ENCODE measurements at places on chromosomes 4 and X.

- peak; percentile 7 for DNase-seq
These were observed 119.1 kb upstream of the OTUD4 start for GRCh38 chr4:145299380-145300076.

DNA sequence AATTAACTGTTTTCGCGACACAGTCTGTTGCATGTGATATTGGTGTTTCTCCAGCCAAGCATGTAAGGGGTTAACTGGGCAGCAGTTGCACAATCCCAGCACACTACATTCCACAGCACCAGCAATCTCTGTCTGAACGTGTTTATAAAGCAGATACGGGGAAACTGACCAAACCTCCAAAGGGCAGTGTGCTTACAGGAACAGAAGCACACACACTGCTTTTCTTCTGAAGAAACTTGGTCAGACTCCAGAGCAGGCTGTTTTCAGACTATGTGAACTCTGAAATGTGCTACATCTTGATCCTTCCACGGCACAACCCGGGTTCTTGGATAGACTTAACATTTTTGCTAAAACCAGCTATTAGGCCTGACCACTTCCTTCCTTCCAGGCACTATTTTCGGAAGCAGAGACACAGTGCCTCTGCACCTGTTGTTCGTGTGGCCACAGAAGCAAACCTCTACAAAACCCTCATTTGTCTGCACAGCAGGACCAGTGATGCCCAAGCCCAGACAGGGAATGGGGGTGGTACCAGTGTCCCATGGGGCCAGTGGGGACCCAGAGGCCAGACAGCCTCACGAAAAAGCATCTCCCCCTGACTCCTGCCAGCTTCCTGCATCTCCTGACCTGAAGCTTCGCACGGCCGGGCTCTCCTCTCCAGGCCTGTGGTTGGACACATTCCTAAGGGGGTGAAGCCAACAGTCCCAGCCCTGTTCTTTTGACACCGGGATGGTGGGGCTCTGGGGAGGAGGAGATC lies 90.1 kb downstream of the IRF2 start:
- DNase-seq: no peak

DNA sequence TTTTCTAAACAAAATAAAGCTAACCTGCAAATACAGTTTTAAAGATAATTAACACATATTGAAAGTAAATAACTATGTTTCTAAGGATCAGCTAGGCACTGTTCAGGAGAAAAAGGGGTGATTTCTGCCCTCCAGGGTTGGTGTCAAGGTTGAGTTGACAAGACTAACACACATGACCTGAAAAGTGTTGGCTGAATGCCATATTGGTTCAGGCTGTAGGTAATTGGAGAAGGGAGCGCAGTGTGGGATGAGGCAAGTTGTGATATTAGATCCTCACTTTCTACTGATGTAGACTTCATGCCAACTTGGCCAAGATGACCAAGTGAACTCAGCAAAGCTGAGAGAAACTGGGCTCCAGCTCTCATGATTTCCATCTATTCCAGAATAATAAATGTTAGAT lies 42.2 kb downstream of the PPM1K start:
- DNase-seq: no peak

DNA sequence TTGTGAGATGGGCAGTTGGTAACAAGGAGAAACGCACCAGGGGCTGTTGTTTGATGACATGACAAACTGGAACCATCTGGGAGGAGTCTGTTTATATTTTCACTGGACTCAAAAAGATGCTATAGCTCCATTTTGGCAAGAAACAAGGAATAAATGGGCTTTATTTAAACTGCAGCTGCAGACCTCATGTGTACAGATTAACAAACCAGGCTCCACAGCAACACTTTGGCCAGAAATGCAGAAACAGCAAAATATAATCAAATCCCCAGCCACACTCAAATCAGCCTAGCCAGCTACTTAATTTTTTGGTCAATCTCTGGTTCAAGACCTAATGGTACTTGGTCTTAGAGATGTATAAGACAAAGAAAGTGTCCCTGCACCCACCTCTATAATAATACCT lies 52.7 kb downstream of the ASB9 start:
- DNase-seq: no peak

GRCh38 chr4:139665690-139666529 lies at the start of gene MGST2:
TSS of gene MGST2 (plus strand) at chr4:139665819. CDS start at chr4:139666020, 201 bp downstream.
- no peak for DNase-seq

DNA sequence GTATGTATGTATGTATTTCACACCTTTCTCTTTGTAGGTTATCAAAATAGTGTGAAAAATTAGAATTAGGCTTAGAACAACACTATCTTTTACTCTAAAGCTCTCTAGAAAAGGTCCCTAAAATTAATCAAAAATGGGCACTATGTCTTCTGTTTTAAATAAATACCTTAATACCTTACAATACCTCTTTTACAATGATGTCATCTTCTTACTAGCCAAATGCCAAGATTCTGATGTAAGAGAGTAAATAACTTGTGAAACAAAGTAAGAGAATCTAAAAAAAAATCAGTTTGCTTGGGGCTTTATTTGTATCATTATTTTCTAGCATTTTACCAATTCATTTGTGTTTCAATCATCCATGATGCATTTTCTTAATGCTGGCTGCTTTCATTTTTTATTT lies 402.2 kb upstream of the MAGEB2 start:
- DNase-seq: no peak

- DNase-seq: no peak
These were observed 36.9 kb upstream of the ADAD1 start for GRCh38 chr4:122341886-122342285.

GRCh38 chr4:55949482-55949802 lies 697 bp downstream of the CEP135 start:
- no peak for DNase-seq

GRCh38 chr4:180486342-180486741 lies 1756.9 kb upstream of the TENM3 start:
- DNase-seq: no peak

DNA sequence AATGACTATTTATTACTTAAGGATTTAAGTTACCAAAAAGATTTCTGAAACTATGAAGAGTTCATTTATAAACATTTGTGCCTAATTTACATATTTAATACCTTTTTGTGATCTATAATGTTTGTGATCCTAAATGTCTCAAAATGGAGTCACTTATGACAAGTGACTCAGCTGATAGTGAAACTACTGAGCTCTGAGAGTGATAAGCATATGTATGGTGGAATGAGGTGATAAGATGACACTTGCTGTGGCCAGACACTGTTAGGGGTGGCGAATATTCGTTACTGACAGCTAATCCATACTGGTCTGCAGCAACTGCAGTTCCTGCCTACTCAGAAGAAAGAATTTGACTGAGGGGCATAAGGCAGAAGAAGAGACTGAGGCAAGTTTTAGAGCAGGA lies 5.5 kb upstream of the NXF3 start:
- no peak for DNase-seq

GRCh38 chr4:113106108-113106507 lies 56.7 kb downstream of the ANK2 start:
- no peak for DNase-seq

DNA sequence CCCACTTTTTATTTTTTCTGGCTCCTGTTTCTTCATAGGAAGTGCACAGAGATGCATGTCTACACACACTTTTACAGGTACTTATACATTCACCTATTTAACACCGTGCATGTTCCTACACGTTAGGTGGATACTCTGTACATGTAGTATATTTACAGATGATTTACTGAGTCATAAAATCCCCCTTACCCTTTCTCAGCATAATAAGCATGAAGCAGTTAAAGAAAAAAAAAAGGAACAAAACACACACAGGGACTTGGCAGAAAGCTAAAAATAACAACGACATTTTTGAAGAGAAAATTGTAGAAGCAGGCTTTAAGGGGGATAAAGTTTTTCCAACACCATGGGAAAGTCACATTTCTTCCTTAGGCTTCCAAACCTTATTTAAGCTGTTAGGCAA lies 96.4 kb upstream of the IQCM start:
- DNase-seq: no peak

DNA sequence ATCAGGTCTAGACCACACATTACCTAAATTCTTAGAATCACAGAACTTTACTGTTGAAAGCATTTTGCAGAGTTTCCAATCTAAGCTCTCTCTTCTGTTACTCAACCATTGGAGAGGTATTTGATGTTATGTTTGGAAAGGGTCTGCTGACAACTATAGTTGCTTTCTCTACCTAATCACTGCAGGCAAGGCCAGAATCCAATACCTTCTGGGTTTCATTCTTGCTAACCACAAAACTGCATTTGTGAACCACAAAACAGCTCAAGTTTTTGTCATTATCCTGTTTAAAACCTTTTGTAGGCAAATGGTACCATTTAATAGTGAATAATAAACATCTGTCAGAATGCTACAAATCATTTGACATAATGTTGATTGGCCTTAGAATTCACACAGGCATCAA lies 380.1 kb downstream of the GASK1B start:
- no peak for DNase-seq

- DNase-seq: no peak
These were observed 29.3 kb upstream of the UGT2B7 start for GRCh38 chr4:69066945-69067344.

GRCh38 chr4:44150091-44150576 lies 298.5 kb downstream of the KCTD8 start:
- no peak for DNase-seq

DNA sequence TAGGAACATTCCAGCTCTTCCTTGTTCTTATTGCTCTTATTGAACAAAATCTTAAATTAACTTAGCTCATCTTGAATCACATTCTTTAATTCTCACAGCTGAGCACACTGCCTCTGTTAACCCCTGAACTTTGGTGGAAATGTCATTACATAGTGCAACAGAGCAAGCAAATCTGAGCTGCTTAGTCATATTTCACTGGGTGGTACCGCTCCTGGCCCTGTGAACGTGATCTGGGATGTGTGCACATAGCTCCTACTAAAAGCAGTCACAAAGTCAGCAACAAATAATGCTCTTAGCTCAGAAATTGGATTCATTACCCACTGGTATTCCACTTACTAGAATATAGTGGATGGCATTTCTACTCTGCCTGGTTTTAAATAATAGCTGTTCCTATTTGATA lies 27.9 kb downstream of the ARHGEF6 start:
- DNase-seq: no peak

DNA sequence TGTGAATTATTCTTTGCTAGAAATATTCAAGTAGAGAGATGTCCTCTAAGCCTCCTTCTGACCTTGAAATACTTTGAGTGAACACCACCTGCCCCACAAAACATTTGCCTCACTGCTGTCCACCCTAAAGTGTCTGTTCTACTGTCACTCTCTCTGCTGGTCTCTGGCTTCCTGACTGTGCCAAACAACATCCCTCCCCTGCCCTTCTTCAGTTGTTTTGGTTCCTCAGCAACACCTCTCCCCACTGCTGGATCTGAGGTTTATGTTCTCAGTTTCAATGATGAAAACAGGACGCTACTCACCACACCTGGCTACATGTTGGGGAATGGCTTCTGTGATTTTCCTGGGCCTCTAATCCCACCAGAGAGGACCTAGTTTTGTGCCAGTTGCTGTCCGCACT lies 456.9 kb downstream of the BCOR start:
- no peak for DNase-seq

- DNase-seq: no peak
These were observed 108.3 kb downstream of the AFAP1 start for GRCh38 chr4:7831330-7831729.

GRCh38 chr4:40307627-40308497 lies 27.3 kb upstream of the CHRNA9 start:
- no peak for DNase-seq

GRCh38 chr4:153639833-153640802 lies 44.0 kb upstream of the TLR2 start:
- no peak for DNase-seq

- DNase-seq: no peak
These were observed 159.7 kb downstream of the SH2D1A start for GRCh38 chrX:124506066-124506465.

DNA sequence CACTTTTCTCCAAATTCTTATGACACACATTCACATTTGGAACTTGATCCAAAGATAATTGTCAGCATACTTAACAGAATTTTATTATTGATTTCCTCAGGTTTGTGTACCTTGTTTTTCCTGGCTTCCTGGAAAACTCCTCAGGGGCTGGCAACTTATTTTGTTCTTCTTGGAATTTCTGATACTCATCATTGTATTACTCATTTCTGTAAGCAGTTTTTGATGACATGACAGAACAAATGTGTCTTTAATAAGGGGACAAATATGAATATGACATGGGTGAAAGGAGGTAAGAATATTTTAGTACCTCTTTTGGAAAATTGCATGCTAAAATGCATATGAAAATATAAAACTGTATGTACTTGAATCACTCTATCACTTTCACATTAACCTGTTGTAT lies 237.8 kb downstream of the ADGRL3 start:
- no peak for DNase-seq

DNA sequence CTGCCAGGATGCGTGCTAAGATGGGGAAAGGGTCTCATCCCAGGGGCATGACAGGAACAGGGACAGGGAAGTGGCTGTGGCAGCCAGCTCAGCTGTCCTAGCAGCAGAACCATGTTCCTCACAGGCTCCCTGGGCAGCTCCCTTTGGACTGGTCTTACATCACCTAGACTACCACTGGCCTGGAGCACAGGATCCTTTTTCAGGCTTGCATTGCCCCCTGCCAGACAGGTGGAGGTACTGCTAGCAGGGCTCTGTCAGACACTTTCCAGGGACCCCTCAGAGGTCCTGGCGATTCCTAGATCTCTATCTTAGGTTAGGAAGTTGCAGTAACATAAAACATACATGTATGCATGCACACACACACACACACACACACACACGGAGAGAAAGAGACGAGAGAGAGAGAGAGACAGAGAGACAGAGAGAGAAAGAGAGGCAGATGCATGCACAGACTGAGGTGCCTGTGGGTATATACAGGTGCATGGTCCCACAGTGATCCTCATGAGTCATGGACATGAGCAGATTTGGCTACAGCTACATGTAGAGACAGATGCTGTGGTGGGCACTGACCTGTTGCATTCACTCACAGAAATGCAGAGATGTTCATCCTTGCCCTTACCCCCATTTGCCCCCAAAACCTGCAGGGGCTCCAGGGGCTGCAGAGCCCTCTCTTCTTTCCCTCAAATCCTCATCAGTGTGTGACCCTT lies 63.6 kb downstream of the STARD8 start:
- DNase-seq: peak; percentile 1

- no peak for DNase-seq
These were observed 2.4 kb downstream of the AGTR2 start for GRCh38 chrX:116172976-116173375.

- DNase-seq: no peak
These were observed 149.6 kb downstream of the NAF1 start for GRCh38 chr4:163017135-163017534.

GRCh38 chr4:140326395-140326993 lies 47.0 kb upstream of the SCOC start:
- no peak for DNase-seq
